ENCODE measurements at places on chromosomes 11 and 22.

GRCh38 chr22:35627267-35628041 lies 10.3 kb upstream of the MB start:
- peak; percentile 36 for DNase-seq

- DNase-seq = peak; percentile 8
Observed at GRCh38 chr11:33774736-33775466, 581 bp upstream of the FBXO3 start.

- DNase-seq = no peak
Observed at GRCh38 chr22:38718414-38718813, 12.7 kb downstream of the GTPBP1 start.

- DNase-seq = no peak
Observed at GRCh38 chr11:35099278-35100012, 39.5 kb upstream of the CD44 start.

GRCh38 chr11:69086152-69087132 lies 37.7 kb downstream of the TPCN2 start:
- no peak for DNase-seq

DNA sequence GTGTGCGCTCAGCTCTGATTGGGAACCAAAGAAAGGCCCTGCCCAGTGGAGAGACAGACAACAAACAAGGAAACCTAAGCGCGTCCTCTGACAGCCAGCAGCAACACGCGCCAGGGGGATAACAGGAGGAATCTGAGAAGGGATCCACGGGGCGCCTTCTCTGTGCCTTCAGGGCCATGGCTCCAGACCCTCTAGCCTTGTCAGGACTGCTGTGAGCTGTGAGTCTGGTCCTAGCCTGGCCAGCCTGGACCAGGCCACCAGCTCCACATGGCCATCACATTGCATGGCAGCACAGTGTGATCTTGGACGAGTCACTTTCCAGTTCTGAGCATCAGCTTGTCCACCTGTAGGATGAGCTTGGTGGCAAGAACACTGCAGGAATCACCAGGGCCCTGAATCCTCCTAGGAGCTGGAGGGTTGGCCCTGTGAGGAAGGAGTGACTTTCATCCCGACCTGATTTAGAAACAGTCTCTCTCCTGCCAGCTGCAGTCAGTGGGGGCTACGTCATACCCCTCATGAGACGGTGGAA lies 11.8 kb upstream of the MGAT3 start:
- DNase-seq = no peak

GRCh38 chr11:56497010-56497409 lies 5.8 kb upstream of the OR5M8 start:
- no peak for DNase-seq

- DNase-seq = no peak
Observed at GRCh38 chr22:36465232-36466021, 16.0 kb downstream of the TXN2 start.

DNA sequence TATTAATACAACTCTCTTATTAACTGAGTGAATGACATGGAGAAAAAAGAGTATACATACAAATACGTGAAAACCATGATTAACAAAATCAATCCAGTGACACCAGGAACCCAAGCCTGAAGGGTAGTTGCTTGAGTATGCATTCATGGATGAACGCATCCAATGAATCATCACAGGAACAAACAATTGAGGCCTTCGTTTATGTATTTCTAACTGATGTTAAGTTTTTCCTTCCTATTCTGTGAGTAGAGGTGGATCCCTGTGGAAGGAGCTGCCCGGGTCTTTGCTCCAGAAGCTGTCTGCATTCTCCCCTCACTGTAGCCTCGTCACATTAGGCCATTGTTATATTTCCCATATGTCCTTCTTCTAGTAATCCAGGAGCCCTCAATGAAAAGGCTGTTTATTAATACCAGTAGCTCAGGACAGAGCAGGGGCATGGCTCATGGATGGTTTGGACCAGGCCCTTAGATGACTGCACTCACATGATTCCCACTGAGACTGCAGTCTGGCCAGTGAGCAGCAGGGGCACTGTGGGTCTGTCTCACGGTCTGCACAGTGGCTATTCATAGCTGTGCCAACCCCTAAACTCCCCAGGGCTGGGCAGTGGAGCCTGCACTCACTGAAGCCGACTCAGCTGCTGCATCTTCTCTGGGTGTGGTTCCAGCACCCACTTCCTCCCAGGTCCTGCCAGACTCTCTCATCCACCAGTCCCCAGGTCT lies 128.1 kb upstream of the TOP3B start:
- DNase-seq = no peak

GRCh38 chr22:35403356-35403755 lies 3.4 kb downstream of the MCM5 start:
- no peak for DNase-seq

DNA sequence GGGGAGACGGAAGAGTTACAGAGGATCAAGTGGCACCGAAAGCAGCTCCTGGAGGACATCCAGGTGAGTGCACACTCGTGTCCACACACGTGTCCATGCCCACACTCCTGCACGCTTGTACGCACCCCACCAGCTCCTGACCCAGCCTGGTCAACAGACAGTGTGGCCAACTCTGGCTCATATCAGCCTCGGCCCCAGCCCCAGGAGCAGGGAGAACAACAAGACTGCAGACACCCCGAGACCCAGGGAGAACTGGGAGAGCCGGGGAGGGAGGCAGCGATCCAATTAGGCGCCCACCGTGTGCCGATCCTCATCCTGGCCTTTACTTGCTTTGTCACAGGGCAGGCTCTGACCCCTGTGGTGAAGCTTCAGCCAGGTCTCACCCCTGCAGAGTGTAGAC lies 10.3 kb downstream of the CYTH4 start:
- DNase-seq = no peak

- no peak for DNase-seq
Observed at GRCh38 chr22:33274214-33275072, 216.3 kb upstream of the SYN3 start.

DNA sequence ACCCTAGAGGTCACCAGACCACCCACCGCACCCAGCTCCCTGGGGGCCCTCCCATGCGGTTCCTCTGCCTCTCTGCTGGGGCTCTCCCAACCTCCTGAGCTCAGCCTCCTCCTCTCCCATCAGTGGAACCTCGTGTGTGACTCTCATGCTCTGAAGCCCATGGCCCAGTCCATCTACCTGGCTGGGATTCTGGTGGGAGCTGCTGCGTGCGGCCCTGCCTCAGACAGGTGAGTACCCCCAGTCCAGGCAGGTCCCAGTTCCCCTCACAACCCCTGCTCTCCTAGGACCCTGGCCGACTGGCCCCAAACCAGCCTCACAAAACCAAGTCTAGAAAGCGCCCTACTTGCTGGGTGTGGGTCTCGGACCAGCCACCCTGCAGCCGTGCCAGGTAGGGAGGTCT lies 1.6 kb downstream of the SLC22A12 start:
- no peak for DNase-seq

- no peak for DNase-seq
Observed at GRCh38 chr11:40099426-40100161, 1359.9 kb downstream of the LRRC4C start.

Data from effector CD4-positive, alpha-beta T cell (primary cell).